ENCODE measurements at places on chromosomes 1 and 21.

GRCh38 chr21:25324666-25325065, 282.6 kb downstream of the MRPL39 start:
- DNase-seq, result no peak

DNA sequence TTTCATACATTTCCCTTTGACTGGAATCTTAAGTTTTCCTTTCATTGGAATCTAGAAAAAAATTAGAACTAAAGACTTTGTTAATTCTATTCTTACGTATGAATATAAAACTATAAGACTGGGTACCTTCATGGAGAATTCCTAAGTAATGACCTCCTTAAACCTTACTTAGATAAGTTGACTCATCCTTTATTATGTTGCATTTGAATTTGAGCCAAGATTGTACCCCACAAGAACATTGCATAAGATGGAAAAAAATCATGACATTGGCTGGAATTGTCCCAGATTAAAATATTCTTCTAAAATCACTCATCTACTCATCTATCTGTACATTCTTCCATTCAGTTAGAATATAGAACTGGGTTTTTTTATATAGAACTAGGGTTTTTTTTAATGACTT, 137.4 kb downstream of the C1orf21 start:
- DNase-seq, result no peak

GRCh38 chr1:10302416-10302815, 92.0 kb downstream of the KIF1B start:
- DNase-seq, result no peak

DNA sequence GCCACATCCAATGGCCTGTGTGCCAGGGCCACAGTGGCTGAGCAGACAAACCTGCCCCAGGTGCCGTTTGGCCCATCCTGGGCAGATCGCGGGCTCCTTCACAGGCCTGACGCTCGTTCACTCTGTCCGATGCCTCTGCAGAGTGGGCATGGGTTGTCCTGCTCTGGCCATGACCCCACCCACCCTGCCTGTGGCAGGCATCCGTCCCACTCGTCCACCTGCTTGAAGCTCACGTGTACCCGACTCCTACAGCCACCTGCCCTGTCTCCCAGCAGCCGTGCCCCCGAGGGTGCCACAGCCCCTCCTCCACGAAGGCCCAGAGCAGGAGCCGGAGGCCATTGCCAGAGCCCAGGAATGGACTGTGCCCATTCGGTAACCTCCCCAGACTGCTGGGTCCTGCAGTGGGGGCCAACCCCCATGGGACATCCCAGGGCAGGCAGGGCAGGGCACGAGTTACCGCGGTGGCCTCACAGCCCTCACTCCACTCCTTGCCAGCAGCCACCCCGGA, 41.9 kb downstream of the TRIM11 start:
- DNase-seq, result no peak

DNA sequence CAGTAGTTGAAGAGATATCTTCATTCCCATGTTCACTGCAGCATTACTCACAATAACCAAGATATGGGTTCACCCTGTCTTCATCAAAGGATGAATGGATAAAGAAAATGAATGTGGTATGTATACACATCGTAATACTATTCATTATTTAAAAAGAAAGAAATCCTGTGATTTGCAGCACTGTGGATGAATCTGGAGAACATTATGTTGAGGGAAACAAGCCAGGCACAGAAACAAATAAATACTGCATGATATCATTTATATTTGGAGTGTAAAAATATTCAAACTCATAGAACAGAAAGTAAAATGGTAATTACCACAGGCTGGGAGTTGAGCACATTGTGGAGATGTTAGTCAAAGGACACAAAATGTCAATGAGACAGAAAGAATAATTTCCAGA, 977.2 kb downstream of the AMY1C start:
- DNase-seq, result no peak

- DNase-seq, result no peak
Measured at GRCh38 chr21:38491536-38491935, 6.7 kb downstream of the ERG start.

DNA sequence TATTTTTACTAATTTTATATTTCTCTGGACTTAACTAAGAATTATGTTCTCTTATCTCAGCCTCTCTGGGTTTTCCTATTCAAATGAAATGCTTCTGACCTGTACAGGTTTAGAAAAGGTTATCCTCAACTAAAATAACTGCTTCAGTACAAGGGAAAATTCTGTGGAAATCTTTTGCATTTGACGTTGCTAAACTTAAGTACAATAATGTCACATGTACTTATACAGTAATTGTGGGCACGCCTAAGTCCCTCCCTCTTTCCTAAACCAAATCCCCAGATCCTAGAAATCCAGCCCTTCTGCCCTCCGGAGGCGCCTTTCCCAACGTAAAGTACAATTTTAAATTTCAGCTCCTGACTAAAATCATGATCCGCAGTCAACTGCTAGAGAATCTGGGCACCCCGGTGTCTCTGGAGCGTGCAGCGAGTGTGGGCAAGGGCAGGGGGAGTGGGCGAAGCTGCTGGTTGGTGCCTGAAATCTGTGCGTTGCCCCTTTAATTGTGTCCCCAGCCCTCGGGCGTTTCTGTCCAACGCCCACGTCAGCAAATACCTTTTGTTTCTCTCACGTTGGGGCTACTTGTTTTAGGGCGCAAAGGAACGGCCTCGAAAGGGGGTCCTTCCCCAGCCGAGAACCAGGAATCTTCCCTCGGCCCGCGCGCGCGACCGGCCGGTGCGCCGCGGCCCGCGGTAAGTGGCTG, at the start of gene ZBTB8A:
Gene ZBTB8A, plus strand, starts transcription at position 541 of the 697 bp plus-strand sequence. CDS start 53,505 bp downstream, outside the sequence.
- peak; percentile 63 for DNase-seq

DNA sequence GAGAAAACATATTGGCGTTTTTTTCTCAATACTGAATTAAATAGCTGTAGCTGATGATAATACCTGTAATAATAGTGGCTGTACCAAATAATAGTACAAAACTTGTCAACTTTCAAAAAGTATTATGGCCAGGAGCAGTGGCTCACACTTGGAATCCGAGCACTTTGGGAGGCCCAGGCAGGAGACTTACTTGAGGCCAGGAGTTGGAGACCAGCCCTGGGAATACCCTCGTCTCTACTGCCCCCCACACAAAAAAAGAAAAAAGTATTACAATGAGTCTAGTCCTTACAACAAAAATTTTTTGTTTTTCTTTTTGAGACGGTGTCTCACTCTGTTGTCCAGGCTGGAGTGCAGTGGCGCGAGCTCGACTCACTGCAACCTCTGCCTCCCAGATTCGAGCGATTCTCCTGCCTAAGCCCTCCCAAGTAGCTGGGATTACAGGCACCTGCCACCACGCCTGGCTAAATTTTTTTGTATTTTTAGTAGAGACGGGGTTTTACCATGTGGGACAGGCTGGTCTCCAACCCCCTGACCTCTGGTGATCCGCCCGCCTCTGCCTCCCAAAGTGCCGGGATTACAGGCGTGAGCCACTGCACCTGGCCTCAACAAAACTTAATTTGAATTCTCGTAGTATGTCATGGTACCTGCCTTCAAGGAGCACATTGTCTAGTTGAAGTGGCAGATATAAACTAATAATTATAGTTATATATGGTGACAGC, 1.4 kb downstream of the RBBP4 start:
- no peak for DNase-seq

All from ovary (tissue), 10 donors.